Activated T-cell treated with anti-CD3 and anti-CD28 coated beads for 24 hours (primary cell): ENCODE measurements at places on chromosomes 6 and 20.

- DNase-seq = no peak
These were observed 63.6 kb upstream of the GATA5 start for GRCh38 chr20:62539198-62540045.

- DNase-seq = no peak
These were observed 1.5 kb downstream of the FOXQ1 start for GRCh38 chr6:1313384-1313766.

- DNase-seq = no peak
These were observed 16.4 kb upstream of the PKIG start for GRCh38 chr20:44566018-44566417.

- no peak for DNase-seq
These were observed 19.1 kb upstream of the BNIP5 start for GRCh38 chr6:36355819-36356218.

GRCh38 chr6:110102411-110102810, 77.1 kb downstream of the WASF1 start:
- no peak for DNase-seq

DNA sequence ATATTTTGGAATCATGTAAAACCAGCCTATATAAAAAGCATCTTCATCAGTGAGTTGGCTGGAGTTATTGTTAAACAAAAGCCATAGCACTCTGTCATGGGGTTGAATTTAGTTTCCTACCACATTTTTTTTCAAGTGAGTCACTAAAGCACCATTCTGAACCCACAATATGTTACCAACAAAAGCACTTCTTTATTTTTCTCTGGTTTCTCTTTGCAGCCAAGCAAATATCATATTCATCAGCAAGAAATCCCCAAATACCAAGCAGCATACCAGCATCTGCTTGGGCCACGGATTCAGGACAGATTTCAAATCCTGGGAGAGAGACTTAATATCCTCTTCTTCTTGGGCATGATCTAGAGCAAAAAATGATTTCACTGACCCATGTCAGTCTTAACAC, 441.4 kb downstream of the BCKDHB start:
- no peak for DNase-seq

DNA sequence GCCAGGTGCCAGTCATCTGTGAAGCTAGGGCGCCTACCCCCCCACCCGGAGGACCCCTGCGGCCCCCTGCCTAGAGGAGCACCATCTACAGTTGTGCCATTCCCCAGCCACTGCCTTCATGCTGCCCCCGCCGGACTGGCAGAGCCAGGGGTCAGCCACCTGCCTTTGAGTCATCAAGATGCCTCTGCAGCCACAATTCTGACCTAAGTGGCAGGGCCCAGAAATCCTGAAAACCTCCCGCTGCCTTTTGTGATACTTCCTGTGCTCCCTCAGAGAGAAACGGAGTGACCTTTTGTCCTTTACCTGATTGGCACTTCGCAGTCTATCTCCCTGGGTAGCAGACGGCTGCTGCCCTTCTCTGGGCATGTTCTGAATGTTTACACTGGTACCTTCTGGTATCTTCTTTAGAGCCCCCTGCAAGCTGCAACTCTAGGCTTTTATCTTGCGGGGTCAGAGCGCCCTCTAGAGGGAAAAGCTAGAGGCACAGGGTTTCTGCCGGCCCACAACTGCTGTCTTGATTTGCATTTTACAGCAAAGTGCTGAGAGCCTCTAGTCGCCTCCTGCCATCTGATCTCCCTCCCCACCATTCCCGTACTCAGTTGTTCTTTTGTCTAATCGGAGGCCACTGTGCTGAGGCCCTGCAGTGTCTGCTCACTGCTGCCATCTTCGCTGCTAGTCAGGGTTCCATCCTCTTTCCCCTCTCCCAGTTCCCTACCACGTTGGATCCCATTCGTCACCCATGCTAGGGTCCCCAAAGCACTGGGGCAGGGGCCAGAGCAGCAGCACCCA, 26.9 kb downstream of the SPATA2 start:
- DNase-seq = peak; percentile 40

GRCh38 chr6:163637524-163637923, 223.0 kb downstream of the QKI start:
- DNase-seq = no peak

DNA sequence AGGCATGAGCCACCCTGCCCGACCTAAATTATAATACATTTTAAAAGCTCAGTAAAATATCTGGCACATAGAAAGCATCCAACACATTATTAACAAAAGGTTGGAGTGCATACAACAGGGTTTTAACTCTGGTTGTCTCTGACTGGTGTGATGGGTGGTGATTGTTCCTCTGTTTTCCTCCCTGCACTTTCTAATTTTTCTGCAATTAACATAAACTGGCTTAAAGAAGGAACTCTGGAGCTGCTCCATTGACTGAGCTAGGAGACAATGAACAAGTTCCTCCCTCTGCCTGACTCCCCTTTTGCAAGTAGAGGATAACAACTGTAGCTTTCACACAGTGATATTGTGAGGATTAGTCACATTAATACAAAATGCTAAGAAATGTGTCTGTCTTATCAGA, 48.5 kb upstream of the SIRPG start:
- DNase-seq = no peak

DNA sequence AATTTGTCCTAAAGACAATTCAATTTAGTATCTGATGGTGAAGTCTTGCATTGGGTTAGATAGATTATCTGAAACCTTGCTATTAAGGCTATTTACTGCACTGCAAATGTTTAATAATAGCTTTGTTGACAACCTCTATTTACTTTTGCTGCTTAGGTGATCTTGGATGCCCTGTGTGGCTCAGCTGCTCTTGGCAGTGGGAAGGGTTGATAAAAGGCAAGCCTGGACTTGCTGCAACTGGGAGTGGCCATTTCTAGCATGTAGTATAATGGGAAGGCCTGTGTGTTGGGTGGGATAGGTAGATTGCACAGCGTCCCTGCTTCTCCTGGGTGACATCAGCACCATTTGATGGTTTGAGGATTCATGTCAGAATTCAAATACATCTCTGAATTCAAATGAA, 49.1 kb downstream of the ARMC2 start:
- no peak for DNase-seq

GRCh38 chr6:859936-860335, 167.0 kb upstream of the EXOC2 start:
- no peak for DNase-seq

DNA sequence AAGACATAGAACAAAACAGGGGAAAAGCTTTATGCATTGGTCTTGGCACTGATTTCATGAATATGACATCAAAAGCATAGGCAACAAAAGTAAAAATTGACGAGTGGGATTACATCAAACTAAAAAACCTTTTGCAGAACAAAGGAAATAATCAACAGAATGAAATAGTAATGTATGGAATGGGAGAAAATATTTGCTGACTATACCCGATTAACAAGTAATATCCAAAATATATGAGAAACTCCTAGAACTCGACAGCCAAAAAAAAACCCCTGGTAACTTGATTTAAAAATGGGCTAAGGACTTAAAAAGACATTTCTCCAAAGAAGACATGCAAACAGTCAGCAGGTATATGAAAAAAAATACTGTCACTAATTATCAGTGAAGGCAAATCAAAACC, 231.7 kb upstream of the MAN1A1 start:
- DNase-seq = no peak

DNA sequence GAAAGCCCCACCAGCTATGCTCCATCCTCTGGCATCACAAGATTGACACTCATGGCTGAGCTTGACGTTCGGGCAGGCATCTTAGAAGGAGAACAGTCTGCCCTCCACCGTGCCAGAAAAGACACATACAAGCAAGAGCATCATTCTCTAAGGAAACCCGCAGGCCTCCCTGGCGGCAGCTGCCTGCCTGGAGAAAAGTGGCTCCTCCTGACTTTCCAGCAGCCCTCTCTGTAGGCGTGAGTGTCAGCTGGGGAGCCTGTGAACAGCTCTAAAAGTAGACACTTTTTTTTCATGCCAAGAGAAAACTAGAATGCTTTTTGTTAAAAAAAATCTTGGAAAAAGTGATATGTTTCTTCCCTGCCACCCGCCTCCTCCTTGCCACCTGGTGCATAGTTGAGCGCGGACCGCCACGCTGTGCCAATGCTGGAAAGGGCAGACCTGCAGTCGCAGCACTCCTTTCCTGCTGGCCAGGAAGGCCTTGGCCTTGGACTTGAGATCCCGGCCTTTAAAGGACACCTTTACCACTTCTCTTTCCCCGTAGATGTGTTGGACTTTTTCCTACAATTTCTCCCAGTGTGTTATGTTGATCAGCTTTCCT, 29.7 kb upstream of the INSM1 start:
- DNase-seq = no peak

- no peak for DNase-seq
These were observed 2.5 kb upstream of the CASS4 start for GRCh38 chr20:56409521-56409920.

DNA sequence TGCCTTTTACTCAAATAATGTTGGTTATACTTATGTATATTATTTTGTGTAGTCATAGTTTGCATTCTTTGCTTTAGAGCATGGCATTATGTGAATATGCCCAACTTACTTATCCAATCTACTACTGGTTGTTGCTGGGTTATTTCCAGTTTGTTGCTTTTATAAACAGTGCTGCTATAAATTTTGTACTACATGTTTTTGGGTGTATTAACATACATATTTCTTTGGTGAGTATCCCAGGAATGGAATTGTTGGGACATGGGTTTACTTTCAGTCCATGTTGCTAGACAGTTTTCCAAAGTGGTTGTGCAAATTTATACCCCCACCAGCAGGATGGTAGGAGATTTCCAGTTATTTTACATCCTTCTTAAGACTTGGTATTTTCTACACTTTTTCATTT, 157.1 kb upstream of the THEMIS start:
- DNase-seq = no peak

DNA sequence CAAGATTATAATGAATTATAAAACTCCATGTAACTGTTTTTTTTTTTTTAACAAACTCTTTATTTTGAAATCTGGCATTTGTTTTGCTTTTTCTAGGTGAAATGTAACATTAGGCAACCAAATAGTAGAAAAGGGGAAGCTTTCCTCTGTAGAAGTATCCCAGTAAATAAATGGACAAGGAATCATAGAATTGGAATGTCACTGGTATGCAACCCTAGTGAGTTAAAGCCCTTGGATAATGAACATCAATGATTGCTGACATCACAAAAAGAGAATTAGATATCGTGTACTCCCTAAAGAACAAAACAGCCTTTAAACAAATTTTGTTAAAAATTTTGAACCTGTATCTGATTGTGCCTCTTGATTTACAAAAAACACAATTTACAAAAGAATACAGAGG, 93.9 kb upstream of the OGFRL1 start:
- DNase-seq = no peak

GRCh38 chr6:19399406-19399805, 437.8 kb upstream of the ID4 start:
- no peak for DNase-seq

DNA sequence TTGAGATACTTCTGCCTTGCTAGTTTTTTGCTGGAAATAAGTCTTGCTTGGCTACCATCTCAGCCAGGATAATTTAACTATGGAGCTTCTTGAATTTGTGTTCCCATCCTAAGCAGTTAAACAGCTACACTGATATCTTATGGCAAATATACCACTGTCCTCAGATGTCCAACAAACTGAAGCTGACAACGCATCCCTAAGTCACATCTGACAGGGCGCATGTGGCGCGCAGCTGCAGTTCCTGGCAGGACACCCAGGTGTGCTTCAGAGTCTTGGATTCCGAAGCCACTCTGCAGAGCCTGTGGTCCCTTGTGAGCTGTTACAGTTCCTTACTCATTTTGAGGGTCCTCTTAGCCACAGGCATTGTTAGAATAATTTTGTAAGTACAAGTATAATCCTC, 127.9 kb downstream of the WDR27 start:
- no peak for DNase-seq

GRCh38 chr6:136319732-136320131, 30.1 kb upstream of the BCLAF1 start:
- no peak for DNase-seq

- DNase-seq = no peak
These were observed 50.4 kb upstream of the APCDD1L start for GRCh38 chr20:58565461-58566175.

DNA sequence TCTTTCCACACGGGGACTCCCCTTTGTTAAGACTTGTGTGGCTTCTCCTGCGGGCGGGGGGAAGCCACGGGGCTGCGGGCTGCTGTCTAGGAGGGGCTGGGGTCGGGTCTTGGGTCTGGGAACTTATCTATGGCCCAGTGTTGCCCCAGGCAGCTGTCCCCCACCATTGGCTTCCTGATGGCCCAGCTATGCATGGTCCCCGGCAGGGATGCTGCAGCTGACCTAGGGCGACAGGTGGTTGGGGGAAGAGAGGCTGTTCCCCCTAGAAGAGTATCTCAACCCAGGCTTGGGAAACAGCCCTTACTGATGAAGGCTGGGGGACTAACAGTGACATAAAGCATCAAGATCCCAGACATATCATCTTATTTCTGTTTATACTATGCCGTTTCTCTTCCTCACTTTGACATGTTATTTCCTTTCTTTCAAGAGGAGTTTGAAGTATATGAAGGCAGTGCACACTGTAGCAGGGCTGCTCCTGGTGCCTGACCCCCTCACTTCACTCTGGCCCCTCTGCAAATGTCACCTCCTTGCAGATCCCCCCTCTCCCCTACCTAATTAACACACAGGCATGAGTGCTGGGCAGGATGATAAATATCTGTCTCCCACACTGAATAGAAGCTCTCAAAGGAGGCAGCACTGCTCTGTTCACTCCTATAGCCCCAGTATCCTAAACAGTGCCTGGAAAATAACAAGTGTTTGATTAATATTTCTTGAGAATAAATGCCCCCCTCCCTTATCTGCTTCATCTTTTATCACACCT, 87.0 kb downstream of the HIVEP2 start:
- no peak for DNase-seq

DNA sequence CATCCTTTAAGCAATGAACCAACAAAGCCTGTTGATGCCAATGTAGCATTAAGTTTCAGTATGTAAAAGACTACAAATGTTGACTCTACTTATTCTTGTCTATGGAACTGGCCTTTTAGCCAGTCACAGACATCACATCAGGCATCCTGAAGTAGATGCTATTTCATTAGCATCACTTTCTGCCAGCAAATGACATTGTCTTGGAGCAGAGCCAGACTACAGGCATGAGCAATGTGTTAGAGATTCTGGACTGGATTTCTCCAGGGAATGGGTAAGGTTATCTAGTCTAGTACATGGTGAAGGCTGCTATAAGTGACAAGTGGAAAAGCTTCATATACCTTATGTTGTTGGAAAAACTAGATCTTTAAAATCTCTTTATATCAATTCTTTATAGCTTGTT, 142.9 kb downstream of the ADGRB3 start:
- no peak for DNase-seq

GRCh38 chr6:168534265-168534664, 93.3 kb downstream of the SMOC2 start:
- no peak for DNase-seq

GRCh38 chr20:3258429-3258828, 19.4 kb upstream of the SLC4A11 start:
- DNase-seq = no peak

GRCh38 chr20:63896264-63897105, 1.6 kb downstream of the DNAJC5 start:
- DNase-seq = no peak

GRCh38 chr6:138957484-138957883, 30.6 kb downstream of the REPS1 start:
- no peak for DNase-seq

DNA sequence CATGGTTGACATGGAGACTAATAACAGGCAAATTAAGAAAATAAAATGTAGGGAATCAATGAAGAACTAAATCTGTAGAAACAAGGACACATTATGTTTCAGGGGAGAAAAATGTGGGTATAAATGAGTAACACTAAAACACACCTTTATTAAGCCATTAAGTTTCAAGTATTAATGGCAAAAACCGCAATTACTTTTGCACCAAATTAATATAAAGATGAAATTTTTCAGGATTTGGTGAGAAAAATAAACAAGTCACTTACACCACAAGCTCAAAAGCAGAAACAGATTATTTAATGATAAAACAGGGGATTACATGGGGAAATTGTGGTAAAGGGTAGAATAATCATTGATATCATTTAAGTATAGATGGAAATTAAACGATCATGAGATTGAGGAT, 793.8 kb upstream of the FLRT3 start:
- no peak for DNase-seq
